GM23338 (cell line): ENCODE measurements at places on chromosomes 11 and 22. TPM values are rescaled to one million over a fixed set of nuclear protein-coding genes. Genes with fewer than 3 reads are reported as not detected.
A peak's percentile ranks its signal among the peaks of the same experiment; 100 is the strongest.

GRCh38 chr11:12377106-12377823 is at the start of gene PARVA:
Gene PARVA, plus strand, starts transcription at chr11:12377571. Its CDS starts 77 bp downstream, at chr11:12377648.
- H3K4me3 ChIP-seq: peak within 1 kb of the TSS; percentile 92
- no peaks in the 10 kb centered on the region for H3K36me3 ChIP-seq
- DNase-seq: peak; percentile 96

DNA sequence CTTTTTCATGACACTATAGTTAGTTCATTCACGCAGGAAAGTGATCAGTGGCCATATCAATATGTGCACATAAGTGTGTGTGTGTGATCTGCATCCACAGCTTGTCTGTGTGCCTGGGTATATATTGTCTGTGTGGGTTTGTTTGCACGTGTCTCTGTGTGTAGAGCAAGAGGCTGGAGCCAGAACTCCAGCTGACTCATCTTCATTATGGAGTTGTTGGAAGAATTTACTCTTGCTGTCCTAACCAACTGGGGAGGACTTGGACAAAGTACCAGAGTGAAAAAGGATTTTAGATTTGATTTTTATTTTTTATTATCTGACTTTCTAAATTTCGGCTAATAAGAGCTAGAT is 63.9 kb downstream of the TP53I11 start:
- no peak overlapping the region for H3K27ac ChIP-seq
- peaks cover 28% of the 10 kb centered on the region for H3K4me1 ChIP-seq
- no peaks in the 10 kb centered on the region for H3K36me3 ChIP-seq
- no peak overlapping the region for H3K4me3 ChIP-seq
- no peaks in the 10 kb centered on the region for H3K27me3 ChIP-seq
- no peak for DNase-seq

DNA sequence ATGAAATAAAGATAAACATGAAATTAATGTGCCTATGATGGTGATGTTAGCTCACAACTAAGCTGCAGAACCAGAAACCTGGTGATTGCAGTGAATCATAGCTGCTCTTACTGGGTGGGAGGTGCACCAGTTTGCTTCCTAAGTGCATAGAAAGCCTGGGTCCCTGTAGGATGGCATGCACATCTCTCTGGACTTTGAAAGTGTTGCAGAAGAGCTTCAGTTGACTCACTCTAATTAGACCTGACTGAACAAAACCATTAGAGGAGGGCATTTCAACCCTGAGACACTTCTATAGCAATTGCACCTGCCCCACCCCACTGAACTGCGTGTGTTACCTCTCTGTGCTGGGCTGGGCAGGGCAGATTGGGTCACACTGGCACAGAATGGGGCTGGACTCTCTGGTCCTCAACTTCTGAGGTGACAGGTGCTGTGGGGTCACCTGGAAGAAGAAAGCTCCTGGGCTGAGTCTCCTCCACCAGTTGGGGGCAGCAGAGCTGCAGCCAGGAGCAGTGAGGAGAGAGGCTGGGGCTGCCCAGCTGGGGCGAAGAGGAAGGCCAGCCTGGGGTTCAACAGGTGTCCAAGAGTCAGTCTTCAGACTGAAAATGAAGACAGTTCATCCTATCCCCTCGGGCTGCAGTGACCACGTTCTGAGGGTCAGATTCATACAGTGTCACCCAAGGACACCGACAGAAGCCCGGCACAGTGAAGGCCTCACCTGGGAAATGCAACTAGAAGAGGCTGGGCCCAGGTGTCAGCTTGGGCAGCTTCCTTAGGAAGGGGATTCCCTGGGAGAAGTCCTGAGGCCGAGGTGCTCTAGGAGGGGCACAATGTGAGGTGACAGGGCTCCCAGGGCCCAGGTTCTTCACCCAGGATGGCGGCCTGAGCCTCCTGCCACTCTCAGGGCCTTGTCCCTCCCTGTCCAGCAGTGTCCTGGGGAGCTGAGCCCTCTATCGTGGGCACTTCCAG is 58.1 kb downstream of the GGTLC2 start:
- H3K4me1 ChIP-seq: no peaks in the 10 kb centered on the region
- DNase-seq: peak; percentile 64
- H3K36me3 ChIP-seq: no peaks in the 10 kb centered on the region

DNA sequence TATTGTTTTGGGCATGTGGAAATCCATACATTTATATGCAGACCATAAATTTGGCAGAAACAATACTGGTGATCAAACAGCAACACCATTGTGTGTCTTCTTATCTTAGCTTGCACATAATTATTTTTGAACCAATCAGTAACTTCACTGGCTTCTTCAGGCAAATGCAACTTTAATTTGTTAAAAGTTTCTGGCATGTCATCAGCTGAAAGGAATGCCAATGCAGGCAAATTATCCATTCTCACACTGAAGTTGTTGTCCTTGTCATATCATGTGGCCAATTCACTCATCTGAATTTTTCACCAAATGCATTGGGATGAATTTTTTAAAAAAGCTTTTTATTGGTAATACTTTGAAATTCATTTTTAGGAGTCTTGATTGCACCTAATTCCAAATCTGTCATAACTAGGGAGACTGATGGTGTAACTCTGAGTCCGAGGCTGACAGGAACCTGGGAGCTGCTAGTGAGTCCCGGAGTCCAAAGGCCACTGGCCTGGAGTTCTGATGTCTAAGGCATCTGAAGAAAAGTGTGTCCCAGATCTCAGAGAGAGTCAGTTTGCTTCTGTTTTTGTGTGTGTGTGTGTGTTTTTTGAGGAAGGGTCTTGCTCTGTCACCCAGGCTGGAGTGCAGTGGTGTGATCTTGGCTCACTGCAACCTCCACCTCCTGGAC is 17.4 kb upstream of the OR10V1 start:
- H3K4me1 ChIP-seq: no peaks in the 10 kb centered on the region
- DNase-seq: no peak
- H3K27me3 ChIP-seq: no peaks in the 10 kb centered on the region
- no peak overlapping the region for H3K4me3 ChIP-seq

DNA sequence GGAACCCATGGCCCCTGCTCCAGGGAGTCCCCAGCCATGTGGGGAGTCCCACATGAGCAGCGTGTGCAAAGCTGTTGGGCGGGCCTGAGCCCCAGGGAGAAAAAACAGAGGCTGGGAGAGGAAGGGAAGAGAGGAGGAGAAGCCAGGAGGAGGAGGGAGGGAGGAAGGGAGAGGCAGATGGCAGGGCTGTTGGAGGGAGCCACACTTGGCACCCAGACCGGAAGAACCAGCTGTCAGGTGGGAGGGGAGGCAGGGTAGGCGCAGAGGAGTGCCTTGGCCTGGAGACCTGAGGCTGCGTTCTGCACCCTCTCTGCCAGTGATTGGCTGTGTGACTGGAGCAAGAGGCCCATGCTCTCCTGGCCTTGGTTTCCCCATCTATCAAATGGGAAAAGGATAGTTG is 6.7 kb downstream of the SYNGR1 start:
- H3K27ac ChIP-seq: no peak overlapping the region
- no peak overlapping the region for H3K4me3 ChIP-seq
- peaks cover 25% of the 10 kb centered on the region for H3K4me1 ChIP-seq
- DNase-seq: no peak
- H3K27me3 ChIP-seq: no peaks in the 10 kb centered on the region

DNA sequence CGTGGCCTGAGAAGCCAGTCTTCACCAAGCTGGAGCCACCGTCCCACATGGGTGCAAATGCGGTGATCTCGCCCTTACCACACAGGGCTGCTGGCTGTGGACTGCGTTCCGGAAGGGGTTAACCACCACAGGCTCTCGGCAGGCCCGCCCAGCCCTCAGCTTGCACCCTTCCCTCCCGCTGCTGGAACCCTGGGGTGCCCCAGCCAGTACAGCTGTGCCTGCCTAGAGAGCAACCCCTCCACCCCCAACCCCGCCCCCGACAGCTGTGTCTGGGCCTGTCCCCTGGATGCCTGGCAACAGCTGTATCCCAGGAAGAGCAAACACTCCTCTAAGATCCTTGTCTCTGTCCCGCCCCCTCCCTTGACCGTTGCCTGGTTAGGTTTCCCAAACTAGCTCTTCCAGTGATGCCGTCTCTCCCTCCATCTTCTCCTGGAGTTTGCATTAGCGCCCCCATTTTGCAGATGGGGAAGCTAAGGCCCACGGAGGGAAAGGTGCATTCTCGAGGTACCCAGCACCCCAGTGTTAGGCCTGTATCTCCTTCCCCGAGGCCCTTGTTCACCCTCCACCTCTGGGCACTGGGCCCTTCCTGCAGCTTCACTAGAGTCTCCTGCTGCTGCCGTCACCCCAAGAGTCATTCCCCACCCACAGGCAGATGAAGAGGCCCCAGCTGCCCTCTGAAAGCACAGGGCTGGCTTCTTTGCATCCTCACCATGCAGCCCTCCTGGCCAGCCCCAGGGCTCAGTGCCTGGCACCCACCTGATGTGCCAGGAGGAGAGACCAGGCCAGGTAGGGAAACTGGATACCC is 12.6 kb upstream of the COX8A start:
- no peak overlapping the region for H3K27ac ChIP-seq
- no peak overlapping the region for H3K4me3 ChIP-seq
- H3K27me3 ChIP-seq: peaks cover 25% of the 10 kb centered on the region; the same call in 1 of the 2 replicates
- H3K36me3 ChIP-seq: no peaks in the 10 kb centered on the region
- H3K4me1 ChIP-seq: no peaks in the 10 kb centered on the region

GRCh38 chr22:40491990-40492631 is 121.7 kb downstream of the SGSM3 start:
- H3K4me3 ChIP-seq: no peak overlapping the region
- H3K27me3 ChIP-seq: no peaks in the 10 kb centered on the region

- no peak overlapping the region for H3K27ac ChIP-seq
- DNase-seq: no peak
- no peaks in the 10 kb centered on the region for H3K4me1 ChIP-seq
- no peaks in the 10 kb centered on the region for H3K36me3 ChIP-seq
- H3K4me3 ChIP-seq: no peak overlapping the region
- H3K27me3 ChIP-seq: no peaks in the 10 kb centered on the region
These were observed 6.8 kb downstream of the ARHGAP1 start for GRCh38 chr11:46693597-46694012.

DNA sequence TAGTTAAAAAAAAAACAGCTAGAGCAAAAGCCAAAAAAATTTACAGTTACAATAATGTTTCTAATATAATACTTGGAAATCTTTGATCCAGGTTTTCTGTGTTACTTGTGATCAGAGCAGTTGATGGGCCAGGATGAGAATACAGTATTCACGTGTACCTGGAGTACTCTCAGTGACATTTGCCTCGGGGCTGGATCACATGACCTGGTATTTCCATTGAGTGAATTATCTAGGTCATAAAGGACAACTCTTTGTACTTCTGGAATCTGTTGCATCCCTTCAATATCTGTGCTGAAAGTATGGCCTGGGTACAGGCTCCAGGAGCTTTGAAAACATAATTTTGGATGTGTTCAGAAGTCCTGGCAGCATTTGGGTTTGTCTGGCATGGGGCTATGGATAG is 93.5 kb downstream of the GRAMD1B start:
- no peak overlapping the region for H3K27ac ChIP-seq
- H3K27me3 ChIP-seq: no peaks in the 10 kb centered on the region
- H3K36me3 ChIP-seq: no peaks in the 10 kb centered on the region
- H3K4me1 ChIP-seq: peaks cover 52% of the 10 kb centered on the region
- DNase-seq: no peak

C11orf97 gene
- not detected in 2 replicates for total RNA-seq

GAL gene
- total RNA-seq: 80.9 and 82.8 TPM in 2 replicates

OR52N4 gene
- total RNA-seq: 0.27 TPM in 1 of 2 replicates, not detected in the other

CEND1 gene
- 3.1 and 5.5 TPM in 2 replicates for total RNA-seq

NRIP3 gene
- 7.9 and 8.0 TPM in 2 replicates for total RNA-seq

CTSC gene
- 396 and 408 TPM in 2 replicates for total RNA-seq

PDE2A gene
- total RNA-seq: 8.2 and 16.2 TPM in 2 replicates

MYBPC3 gene
- total RNA-seq: not detected in 2 replicates
